ENCODE measurements at places on chromosomes 2 and 18. TPM values are rescaled to one million over a fixed set of nuclear protein-coding genes. Genes with fewer than 3 reads are reported as not detected.

PLGLB2 gene
- total RNA-seq, result 1.4 TPM

SLC11A1 gene
- 12.8 TPM for total RNA-seq

DPP4 gene
- total RNA-seq, result 0.98 TPM

UGT1A8 gene
- not detected for total RNA-seq

FBXO36 gene
- total RNA-seq, result 1.1 TPM

CCDC85A gene
- total RNA-seq, result 0.24 TPM

C2orf15 gene
- total RNA-seq, result 3.1 TPM

DPYSL5 gene
- total RNA-seq, result 0.12 TPM

RAPGEF4 gene
- total RNA-seq, result 6.3 TPM

IL36G gene
- total RNA-seq, result not detected

GAL3ST2 gene
- not detected for total RNA-seq

ANKAR gene
- 6.2 TPM for total RNA-seq

APCDD1 gene
- total RNA-seq, result 21.9 TPM

SRD5A2 gene
- not detected for total RNA-seq

RAD51AP2 gene
- total RNA-seq, result 0.06 TPM

DOK1 gene
- total RNA-seq, result 5.7 TPM

STAMBP gene
- total RNA-seq, result 12.7 TPM

MARCO gene
- 0.08 TPM for total RNA-seq

MALL gene
- total RNA-seq, result 12.0 TPM

FAHD2B gene
- 7.8 TPM for total RNA-seq

COBLL1 gene
- 66.7 TPM for total RNA-seq

CFAP221 gene
- 10.9 TPM for total RNA-seq

RAB27B gene
- total RNA-seq, result 8.6 TPM

SLC40A1 gene
- 65.8 TPM for total RNA-seq

SP140 gene
- total RNA-seq, result 0.16 TPM

CENPA gene
- total RNA-seq, result 0.47 TPM

SERPINB11 gene
- total RNA-seq, result not detected

IWS1 gene
- 20.3 TPM for total RNA-seq

SERPINB7 gene
- total RNA-seq, result not detected

CAPN14 gene
- total RNA-seq, result not detected

IGFBP5 gene
- total RNA-seq, result 36.1 TPM
